ENCODE measurements at places on chromosomes 3 and 15. TPM values are rescaled to one million over a fixed set of nuclear protein-coding genes. Genes with fewer than 3 reads are reported as not detected.

- DNase-seq: no peak
These were observed 19.5 kb upstream of the CCDC39 start for GRCh38 chr3:180698760-180699270.

- no peak for DNase-seq
These were observed 13.1 kb upstream of the WWTR1 start for GRCh38 chr3:149670742-149671492.

DNA sequence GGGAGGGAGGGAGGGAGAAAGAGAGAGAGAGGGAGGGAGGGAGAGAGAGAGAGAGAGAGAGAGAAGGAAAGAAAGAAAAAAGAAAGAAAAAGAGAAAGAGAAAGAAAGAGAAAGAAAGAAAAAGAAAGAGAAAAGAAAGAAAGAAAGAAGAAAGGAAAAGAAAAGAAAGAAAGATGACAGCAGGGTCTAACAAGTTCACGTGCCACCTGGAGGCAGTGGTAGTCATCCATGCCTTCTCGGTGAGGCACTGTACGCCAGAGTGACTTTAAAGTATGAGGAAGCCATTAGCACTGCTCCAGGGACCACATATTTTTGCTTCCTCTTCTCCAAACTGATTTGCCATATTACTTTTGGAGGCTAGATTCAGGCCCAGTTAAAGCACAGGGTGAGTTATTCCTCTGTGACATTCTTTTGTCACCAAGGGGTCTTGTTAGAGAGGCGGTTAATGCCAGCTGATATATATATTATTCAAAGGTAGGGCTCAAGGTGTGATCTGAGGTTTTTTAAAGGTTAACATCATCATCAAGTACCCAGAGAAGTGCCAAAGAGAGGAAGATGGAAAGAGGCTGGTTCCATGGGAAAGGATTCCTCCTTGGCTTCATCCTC lies at the start of gene HTR3D:
TSS of gene HTR3D (plus strand) at position 556 of the 606 bp plus-strand sequence. CDS start at position 556, 0 bp downstream.
- DNase-seq: no peak

- DNase-seq: no peak
These were observed 13.3 kb downstream of the GYG1 start for GRCh38 chr3:149004622-149005021.

HYKK gene
- 5.9 TPM for total RNA-seq
